ENCODE measurements at places on chromosomes 2 and 18.

GRCh38 chr2:168208652-168209051, 38.7 kb downstream of the STK39 start:
- DNase-seq = no peak

GRCh38 chr18:55579501-55580270, 8.3 kb downstream of the TCF4 start:
- DNase-seq = no peak

- DNase-seq = no peak
Measured at GRCh38 chr2:204657024-204657423, 111.7 kb downstream of the PARD3B start.

DNA sequence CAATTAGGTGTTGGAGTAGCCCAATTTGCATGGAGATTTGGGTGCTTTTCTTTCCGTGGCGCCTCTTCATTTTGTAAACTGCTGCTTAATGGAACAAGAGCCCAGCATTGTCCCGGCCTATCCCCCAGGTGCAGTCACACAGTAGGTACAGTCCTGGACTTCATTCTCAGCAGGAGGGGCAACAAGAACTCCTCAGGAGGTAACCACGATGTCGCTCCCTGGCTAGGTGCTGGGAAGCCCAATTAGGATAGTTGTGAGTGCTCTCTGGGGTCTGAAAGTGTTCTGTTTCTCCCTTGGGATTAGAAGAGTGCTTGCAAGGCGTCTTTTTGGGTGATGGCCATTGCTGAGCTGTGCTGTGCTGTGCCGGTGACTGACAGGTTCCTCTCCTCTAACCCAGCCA, 53.8 kb downstream of the CABLES1 start:
- no peak for DNase-seq

DNA sequence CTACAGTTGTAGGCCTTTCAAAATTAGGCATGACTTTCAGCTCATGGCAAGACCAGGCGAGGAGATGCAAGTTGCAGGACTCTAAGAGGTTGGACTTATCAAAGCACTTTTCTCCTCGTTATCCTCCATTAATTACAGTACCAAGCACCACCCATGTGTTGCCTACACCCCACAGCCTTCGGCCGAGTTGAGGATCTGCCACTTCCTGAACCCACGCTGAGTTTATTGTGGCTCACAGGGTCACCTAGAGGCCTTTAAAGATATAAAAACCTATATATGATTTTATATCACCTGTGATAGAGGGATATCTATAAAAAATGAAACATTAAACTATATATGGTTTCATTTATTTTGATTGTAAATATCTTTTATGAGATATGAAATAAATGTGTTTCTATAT, 2.6 kb downstream of the UGT1A10 start:
- no peak for DNase-seq

DNA sequence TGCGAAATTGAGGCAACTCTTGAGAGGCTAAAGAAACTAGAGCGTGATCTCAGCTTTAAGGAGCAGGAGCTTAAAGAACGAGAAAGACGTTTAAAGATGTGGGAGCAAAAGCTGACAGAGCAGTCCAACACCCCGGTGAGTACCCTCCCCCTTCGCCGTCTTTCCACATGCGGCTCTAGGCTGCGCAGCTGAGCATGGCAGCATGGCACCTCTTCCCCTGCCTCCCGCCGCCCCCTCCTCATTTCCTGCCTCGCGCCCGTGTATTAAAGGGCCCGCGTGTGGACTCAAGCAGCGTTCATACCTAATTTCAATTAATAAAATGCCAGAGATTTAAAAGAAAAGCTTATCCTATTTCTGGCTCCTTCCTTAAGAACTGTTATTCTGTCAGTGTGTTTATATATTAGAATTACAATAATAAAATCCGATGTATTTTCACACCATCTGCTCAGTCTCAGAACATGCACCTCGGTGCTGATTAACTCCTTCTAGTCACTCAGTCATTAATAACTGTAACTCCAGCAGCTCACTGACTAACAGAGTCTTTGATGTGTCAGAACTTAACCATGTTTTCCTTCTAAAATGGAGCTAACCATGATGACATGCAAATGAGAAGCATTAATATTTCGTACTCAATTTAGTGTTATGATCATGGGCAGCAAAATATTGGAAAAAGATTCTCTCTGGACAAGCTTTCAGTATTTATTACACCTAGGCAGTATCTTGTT, 137.4 kb upstream of the CDCA7 start:
- DNase-seq = no peak

DNA sequence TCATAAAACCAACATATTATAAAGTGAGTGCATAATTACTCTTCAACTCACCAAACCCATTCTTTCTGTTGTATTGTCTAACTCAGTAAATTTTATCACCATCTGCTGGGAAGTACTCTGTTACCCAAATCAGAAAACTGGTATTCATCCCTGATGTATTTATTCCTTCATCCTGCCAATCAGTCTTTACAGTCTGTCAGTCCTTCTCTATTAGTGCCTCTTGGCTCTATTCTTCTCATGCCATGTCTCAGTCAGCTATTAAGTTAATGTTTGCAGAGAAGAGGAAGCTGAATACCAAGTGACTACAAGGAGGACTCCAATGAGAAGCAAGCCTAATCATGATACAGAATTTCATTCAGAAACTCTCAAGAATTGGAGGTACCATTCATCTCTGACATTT, 631.2 kb downstream of the CPS1 start:
- DNase-seq = no peak

DNA sequence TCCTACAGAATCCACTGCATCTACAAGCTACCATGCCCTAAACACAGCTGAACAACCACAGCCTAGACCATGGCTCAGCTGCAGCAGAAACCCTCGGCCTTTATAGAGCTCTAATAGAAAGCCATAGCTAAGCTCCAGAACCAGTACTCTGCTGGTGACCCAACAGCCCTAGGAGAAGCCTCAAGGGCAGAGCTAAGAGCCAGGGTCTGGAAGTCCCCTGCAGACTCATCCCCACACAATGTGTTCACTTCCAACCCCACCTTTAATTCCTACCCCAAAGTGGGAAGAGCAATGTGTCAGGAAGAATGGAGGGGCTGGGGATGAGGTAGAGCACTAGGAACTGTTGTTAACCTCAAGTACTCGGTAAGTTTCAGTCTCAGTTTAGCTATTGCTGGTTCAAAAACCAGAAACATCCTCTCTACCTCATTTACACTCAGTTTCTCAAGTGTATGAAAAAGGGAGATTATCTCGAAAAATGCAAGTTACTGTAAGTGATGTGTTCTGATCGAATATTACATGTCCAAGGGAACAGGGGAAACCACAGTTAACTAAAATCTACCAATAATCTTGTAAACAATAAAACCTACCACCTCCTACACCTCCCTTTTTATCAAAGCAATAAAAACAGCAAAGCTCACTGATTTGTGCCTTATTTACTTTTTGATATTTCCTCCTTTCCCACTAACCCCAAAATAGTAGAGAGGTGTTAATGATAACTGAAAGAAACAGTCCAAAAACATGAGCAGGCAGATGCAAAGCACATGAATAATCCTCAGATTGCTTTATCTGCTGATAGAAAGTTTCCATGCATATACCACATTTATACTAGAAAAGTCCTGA, 36.2 kb downstream of the THADA start:
- no peak for DNase-seq

DNA sequence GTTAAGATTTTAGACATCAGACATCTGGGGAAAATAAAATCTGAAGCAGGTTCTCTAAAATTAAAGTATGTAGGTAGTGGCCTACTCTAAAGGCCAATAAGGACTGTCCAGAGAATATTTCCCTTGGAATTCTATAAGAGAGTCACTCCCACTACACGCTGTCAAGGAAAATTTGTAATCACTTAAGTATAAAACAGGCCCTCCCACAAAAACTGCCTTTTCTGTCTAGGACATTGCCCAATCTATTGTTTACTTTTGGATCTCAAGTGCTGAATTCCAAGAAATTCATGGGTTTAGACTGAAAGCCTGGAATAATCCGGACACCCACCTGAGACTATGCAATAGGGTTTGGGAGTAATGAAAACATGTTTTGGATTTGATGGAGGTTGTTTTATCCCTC, 1.7 kb upstream of the SRBD1 start:
- no peak for DNase-seq

- no peak for DNase-seq
Measured at GRCh38 chr18:55433648-55434047, 154.3 kb downstream of the TCF4 start.

DNA sequence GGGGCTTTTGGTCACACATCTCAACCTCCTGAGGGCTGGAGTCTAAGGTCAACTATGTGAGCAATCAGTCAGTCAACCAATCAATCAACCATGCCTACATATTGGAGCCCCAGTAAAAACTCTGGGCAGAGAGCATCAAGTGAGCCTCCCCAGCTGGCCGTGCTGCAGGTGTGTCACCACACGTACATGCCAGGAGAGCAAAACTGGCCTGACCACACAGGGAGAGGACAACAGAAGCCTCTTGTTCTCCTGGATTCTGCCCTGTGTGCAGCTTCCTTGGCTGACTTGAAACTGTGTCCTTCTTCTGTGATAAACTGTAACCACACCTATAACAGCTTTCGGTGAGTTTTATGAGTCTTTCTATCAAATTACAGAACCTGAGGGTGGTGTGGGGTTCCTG, 25.9 kb downstream of the GPR35 start:
- no peak for DNase-seq

DNA sequence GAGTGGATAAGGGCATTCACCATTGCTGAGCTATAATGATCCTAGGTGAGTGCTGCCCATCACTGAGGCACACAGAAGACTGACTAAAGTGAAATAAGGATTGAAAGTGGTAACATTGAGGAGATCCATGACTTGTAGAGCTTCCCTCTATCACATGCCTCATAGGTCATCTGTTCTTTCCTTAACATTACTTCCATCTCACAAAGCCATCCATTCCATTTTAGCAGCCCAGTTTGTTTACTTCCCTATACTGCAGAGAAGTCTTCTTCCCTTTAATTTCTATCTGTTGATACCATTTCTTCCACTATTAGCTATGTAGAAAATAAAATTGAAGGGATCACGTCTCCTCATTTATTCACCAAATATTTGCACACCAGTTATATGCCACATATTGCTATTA, 32.1 kb downstream of the ME2 start:
- no peak for DNase-seq

GRCh38 chr2:136929531-136929930, 164.2 kb downstream of the THSD7B start:
- no peak for DNase-seq

- DNase-seq = no peak
Measured at GRCh38 chr2:126409850-126410249, 246.1 kb upstream of the GYPC start.

- no peak for DNase-seq
Measured at GRCh38 chr2:102418421-102418961, 4.5 kb upstream of the IL18RAP start.

GRCh38 chr18:32321826-32322225, 132.0 kb downstream of the MEP1B start:
- no peak for DNase-seq

DNA sequence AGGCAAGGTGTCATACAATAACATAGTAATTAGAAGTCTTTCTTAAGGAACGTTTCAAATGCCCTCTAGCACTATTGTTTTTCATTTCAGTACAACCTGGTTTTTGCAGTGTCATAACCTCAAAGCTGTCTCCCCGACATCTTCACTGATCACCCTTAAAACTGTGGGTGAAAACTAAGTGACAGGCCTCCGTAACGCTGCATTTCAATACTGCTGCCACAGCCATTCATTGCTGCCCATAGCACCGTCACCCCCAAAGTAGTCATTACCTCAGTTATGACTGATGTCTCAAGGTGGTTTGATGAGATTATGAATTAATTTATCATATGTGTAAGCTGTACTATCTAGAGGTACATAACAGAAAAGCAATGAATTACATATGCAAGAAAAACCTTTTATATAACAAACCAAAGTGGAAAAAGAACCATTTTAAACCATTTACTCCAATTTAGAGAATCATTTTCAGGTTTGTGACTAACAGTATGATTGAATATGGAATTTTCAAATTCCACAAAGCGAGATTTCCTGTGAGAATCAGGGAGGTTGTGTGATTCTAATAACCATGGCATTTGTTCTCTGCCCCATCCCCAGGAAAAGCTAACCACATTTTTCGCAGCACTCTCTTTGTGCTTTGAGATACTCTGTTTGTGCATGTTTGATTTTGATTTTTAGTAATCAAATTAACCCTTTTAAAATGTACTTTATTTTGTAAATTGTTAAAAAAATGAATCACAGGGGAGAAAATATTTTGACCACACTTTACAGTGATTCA, 263.0 kb downstream of the PTGR3 start:
- DNase-seq = no peak

DNA sequence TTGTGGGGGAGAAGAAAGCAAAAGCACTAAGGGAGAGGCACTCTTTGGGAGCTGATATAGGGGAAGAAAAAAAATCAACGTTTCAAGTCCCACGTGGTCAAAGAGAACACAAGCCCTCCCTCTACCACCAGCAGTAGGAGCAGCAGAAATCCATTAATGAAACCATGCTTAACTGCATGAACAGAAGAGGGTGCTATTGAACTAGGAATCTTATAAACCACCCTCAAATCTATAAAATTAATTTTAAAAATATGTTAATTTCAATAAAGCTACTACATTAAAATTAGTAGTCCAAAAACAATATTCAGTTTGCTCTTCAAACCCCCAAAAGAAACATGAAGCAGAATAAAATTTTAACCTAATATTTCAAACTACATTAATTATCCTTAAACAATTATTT, 147.8 kb downstream of the TMEM18 start:
- no peak for DNase-seq

GRCh38 chr2:187532333-187533120, 21.7 kb downstream of the TFPI start:
- no peak for DNase-seq

DNA sequence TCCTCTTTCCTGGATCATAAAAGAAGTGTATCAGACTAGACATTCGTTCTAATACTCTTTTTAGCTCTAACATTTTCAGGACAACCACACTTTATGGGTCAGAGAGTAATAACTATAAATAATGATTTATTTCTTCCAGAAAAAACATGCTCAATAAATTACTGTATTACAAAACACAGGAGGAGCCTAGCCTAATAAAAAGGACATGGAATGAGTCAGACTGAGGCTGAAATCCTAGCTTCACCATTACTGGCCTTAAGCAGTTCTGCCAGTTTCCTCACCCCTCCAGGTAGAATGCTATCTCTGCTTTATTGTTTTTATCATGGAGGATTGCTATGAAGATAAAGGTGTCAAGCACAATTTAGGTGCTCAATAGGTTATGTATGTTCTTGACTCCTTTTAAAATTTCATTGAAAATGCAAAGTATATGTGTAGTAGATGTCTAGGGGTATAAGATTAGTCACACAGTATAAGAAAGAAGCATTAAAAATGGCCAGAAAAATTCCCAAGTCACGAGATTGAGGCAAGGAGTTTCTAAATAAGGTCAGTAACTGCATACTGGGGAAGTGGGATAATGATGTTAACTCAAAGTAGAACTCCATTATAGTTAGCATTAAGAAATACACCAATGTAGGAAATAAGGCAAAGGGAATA, 105.5 kb upstream of the NEUROD1 start:
- no peak for DNase-seq

DNA sequence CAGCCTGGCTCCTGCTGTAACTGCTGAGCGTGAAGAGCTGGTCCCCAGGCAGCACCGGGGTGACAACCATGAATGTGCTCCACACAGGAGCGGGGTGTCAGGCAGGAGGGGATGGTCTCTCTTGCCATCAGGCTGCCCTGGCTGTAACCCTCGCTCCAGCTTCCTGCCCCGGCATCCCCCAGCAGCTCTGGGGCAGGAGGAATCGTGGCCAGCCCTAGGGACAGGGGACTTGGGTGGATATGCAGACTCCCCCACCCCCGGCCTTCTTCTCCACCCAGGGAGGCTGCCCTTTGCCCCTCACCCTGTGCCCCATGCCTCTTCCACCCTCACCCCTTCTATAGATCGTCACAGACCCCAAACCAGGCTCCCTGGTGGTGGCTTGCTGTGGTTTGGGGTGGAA, 69.4 kb upstream of the SMAD7 start:
- no peak for DNase-seq

All from H54 (cell line).